ENCODE measurements at places on chromosomes 5 and 9.

- DNase-seq: no peak
These were observed 5.3 kb upstream of the OR2V2 start for GRCh38 chr5:181142054-181142453.

DNA sequence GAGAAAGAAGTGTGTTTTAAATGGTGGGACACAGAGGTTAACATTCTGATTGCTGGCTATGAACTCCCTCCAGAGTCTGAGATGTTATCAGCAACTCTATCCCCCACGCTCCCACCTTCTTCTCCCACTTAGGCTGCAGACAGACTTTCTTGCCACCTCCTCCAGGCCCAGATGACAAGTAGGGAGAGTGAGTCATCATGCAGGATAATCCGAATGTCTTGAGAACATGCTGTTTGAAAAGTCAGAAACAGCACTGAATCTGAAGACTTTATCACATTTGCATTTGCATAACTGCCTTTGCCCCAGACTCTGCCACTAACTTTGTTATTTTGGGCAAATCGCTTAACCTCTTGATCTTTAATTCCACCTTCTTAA, 139.8 kb downstream of the ESM1 start:
- no peak for DNase-seq

DNA sequence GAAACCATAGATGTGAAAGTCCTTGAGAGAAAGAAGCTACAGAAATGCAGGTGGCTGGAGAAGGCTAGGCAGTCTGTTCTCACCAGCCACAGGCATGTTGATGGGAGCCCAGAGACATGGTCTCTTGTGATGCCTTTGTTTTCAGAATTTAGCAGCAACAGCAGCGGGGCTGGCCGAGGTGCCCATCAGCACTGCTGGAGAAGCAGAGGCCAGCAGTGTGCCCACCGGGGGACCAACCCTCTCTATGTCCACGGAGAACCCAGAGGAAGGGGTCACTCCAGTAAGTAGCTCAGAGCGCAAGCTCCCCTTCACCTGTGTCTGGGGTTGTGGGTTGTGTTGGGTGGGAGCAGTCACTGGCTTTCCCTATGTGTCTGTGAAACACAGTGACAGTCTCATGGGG, 59.6 kb downstream of the COL15A1 start:
- DNase-seq: no peak

- no peak for DNase-seq
These were observed 44.3 kb upstream of the BARHL1 start for GRCh38 chr9:132538071-132538470.

- no peak for DNase-seq
These were observed 61.6 kb downstream of the CXXC5 start for GRCh38 chr5:139709582-139710318.

DNA sequence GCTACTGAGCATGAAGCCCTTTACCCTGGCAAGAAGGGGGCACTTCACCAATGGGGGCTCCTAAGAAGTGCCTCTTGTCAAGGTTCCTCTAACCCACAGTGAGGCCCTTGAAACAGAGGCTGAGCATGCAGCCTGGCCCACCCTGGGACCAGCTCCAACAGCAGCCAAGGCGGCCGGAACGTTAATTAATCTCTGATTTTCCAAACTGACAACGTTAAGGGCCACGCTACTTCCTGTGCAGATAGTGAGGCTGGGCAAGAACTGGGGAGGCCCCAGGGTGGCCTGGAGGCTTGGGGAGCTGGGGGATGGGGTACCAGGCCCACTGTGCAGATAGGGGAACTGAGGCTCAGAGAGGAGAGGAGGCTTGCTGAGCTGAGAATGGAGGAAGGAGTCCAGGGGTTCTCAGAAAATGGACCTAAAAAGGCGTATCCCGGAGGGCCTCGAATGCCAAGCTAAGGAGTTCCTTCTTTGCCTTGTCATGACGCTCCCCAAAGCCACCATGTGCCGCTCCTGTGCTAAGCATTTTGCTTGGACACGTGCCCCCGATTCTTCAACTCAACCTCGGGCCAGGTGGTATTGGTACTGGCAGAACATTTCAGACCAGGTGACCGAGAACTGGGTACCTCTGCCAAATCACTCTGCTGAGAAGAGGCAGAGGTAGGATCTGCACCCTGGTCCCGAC, 72.0 kb upstream of the STXBP1 start:
- no peak for DNase-seq

- no peak for DNase-seq
These were observed at the start of gene OR2V1 for GRCh38 chr5:181130832-181131496. TSS of gene OR2V1 (minus strand) at chr5:181131169. CDS start at chr5:181125304, 5,865 bp downstream.

DNA sequence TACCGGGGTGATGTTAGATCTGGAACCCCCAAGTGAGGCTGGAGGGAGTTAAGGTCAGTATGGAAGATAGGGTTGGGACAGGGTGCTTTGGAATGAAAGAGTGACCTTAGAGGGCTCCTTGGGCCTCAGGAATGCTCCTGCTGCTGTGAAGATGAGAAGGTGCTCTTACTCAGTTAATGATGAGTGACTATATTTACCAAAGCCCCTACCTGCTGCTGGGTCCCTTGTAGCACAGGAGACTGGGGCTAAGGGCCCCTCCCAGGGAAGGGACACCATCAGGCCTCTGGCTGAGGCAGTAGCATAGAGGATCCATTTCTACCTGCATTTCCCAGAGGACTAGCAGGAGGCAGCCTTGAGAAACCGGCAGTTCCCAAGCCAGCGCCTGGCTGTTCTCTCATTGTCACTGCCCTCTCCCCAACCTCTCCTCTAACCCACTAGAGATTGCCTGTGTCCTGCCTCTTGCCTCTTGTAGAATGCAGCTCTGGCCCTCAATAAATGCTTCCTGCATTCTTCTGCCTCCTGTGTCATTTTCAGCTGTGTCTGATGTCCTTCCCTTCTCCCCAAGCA, 2.3 kb upstream of the MYOZ3 start:
- DNase-seq: no peak

GRCh38 chr9:78783743-78784142, 486.8 kb downstream of the PSAT1 start:
- DNase-seq: no peak

DNA sequence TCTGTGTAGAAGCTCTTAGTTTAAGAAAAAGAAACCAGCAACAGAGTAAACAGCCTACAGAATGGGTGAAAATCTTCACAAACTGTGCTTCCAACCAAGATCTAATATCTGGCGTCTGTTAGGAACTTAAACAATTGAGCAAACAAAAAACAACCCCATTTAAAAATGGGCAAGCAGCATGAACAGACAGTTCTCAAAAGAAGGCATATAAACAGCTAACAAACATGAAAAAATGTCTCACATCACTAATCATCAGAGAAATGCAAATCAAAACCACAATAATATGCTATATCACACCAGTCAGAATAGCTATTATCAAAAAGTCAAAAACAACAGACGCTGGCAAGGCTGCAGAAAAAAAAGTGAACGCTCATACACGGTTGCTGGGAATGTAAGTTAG, 83.7 kb upstream of the CCDC152 start:
- no peak for DNase-seq

DNA sequence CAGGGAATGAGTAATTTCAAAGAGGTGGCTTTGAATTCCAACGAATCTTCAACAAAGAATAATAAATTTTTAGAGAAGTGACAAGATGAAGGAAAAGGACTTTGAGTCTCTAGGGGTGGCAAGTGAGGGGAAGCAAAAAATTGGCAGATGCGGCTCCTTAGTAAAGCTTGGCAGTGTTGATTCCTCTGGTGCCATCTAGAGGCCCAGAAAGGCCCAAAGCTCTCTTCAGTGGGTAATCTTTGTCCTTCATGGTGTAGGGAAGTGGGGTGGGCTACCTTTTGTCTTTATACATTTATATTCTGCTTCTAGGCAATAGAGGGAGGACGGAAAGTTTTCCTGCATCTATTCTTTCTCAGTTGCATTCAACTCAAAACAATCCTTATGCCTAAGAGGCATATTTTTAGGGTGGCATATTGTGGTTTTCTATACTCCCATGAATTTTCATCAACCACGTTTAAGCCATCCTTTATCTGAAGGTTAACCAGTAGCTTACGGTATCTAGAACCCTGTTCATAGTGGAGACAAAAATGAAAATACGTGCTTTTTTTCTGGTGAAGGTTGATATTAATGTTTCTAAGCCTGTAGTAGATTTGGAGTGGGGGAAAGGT, 17.5 kb upstream of the ROPN1L start:
- no peak for DNase-seq

DNA sequence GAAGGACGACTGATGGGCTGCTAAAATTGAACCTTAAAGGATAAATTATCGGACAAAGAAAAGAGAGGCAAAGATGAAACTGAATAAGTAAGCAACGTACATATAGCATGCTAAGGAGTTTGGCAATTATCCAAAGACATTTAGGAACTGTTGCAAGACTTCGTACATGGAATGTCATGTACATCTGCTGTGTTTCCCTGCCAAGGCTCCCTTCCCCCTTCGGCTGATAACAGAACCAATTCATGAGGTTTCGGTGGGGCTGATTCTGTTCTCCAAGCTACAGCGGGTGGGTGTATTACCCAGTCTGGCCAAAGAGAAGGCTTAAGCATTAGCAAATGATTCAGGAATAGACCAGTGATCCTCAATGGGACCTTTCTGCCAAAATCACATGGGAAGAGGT, 190.9 kb upstream of the FREM1 start:
- no peak for DNase-seq

DNA sequence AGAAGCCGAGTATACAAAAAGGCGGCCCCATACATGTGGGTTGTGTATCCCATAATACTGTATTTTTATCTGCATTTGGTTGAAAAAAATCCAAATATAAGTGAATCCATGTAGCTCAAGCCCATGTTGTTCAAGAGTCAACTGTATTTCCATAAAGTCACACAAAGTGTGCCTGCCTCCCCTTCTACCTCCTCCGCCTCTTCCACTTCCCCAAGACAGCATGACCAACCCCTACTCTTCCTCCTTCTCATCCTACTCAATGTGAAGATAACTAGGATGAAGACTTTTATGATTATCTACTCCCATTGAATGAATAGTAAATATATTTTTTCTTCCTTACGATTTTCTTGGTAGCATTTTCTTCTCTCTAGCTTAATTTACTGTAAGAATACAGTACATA, 92.7 kb downstream of the RFX3 start:
- DNase-seq: no peak

GRCh38 chr5:102858221-102858620, 103.1 kb downstream of the PAM start:
- no peak for DNase-seq

DNA sequence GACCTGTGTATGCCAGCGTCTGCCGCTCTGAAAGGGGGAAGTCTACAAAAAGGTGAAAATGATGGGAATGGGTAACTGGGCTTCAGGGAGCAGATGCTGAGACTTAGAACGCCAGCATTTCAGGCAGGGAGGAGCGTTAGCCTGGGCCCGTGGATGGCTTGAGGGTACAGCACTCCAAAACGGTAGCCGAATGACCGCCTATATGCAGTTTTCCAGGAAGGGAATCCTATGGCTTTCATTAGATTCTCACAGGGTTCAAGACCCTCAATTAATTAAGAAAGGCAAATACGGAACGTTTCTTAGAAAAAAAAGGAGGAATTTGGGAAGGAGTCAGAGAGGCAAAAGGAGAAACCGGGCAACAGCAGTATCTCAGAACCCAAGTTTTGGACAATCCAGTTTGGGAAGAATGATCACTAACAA, 639 bp downstream of the AMACR start:
- DNase-seq: no peak

- DNase-seq: no peak
These were observed 17.0 kb downstream of the PTBP3 start for GRCh38 chr9:112316258-112316943.
